ENCODE measurements at places on chromosomes 6 and 20. TPM values are rescaled to one million over a fixed set of nuclear protein-coding genes. Genes with fewer than 3 reads are reported as not detected.

Gene ID1
- total RNA-seq = 2.9 TPM

Gene ZBTB46
- total RNA-seq = 6.2 TPM

Gene MLN
- not detected for total RNA-seq

- no peak for ATAC-seq
Measured at GRCh38 chr6:19869464-19869863, 32.3 kb downstream of the ID4 start.

DNA sequence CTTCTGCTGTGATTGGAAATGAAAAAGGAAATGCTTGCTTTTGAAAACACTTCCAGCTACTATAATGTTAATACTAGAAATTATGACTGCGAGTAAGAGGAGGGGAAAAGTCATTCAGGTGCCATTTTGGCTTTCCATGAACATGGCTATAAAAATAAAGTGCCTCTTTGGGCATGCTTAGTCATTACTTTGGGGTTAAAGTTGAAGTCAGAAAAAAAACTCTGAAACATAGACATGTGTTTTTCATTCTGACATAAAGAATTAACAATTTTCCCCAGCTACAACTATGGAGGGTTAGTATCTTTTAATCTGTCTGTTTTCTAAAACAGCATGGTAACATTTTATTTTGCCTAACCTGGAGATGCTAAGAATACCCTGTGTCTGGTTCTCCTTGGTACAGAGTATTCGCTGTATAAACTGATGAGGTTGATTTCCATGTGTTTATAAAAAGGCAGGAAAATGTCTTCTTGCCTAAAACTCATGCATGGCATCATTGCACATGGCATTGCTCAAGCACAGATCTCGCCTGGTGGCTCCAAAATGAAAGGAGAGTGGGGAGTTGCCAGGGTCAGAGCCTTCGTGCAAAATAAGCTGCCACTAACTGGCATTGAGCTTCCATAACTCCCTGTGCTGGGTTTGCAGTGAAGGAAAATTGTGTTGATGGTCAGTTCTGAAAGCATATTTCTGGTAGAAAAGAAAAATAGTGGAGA, 188.9 kb downstream of the KCNQ5 start:
- ATAC-seq = no peak

DNA sequence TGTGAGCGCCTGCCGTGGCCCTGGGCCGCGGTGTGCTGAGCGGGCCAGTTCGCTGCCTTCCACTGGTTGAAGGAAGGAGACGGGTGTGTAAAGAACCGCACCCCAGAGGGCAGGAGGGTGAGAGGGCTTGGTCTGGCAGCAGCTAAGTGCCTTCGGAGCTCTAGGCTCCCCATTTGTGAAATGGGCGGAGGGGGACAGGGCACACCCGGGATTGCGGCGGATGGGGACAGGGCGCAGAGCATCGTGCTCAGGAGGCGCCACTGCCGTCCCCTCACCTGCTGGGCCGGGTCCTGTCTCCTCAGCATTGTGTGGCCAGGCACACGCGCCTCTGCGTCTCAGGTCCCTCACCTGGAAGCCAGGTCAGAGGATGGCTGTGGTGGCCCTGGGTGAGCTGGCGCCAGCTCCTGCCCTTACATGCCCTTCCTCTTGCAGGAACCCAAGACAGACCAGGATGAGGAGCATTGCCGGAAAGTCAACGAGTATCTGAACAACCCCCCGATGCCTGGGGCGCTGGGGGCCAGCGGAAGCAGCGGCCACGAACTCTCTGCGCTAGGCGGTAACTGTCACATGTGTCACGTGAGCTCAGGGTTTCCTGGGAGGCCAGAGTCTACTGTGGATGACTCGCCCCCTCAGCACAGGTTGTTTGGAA, 3.1 kb downstream of the ADRM1 start:
- no peak for ATAC-seq

GRCh38 chr6:75986935-75987334, 85.5 kb downstream of the IMPG1 start:
- no peak for ATAC-seq

Measured in activated T-helper 17 cell treated with anti-CD3 and anti-CD28 coated beads, Interleukin-2, amount 50 U/mL, for 72 hours (primary cell).